Activated CD4-positive, alpha-beta memory T cell treated with anti-CD3 and anti-CD28 coated beads for 36 hours (primary cell): ENCODE measurements at places on chromosomes 16 and 17. TPM values are rescaled to one million over a fixed set of nuclear protein-coding genes. Genes with fewer than 3 reads are reported as not detected.

The NRN1L gene
- 0.76 TPM for total RNA-seq

The NTN3 gene
- total RNA-seq = not detected

The DOC2B gene
- total RNA-seq = 0.12 TPM

The ZSCAN10 gene
- total RNA-seq = 0.19 TPM

The RAB40B gene
- total RNA-seq = 1.9 TPM

The MYADML2 gene
- not detected for total RNA-seq

The WFIKKN2 gene
- total RNA-seq = not detected

The KRTAP4-5 gene
- total RNA-seq = not detected
